ENCODE measurements at places on chromosomes 4 and X.

DNA sequence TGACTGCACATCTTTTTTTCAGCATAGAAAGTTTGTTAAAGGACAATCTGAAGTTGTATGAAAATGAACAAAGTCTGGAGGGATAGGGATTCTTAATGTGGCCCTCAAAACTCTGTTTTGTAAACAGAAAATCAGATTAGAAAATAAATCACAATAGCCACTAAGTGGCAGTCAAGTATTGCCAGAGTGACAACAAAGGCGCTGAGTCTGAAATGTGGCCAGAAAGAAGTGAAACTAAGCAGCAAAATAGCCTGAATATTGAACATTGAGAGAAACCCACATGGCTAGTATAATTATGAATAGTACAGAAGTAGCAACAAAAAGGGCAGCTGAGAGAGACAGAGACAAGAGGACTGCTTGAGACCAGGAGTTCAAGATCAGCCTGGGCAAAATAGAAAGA lies 81.1 kb upstream of the CT45A1 start:
- no peak for DNase-seq

DNA sequence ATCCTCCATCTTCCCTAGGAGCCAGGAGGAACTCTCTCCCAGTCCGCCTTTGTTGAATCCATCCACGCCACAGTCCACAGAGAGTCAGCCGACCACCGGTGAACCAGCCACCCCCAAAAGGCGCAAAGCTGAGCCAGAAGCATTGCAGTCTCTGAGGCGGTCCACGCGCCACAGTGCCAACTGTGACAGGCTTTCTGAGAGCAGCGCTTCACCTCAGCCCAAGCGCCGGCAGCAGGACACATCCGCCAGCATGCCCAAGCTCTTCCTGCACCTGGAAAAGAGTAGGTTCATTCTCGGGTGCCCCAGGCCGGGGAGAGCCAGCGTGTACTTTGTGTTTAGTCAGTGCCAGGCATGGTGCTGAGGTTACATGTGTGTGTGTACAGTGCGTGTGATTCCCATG lies 7.4 kb downstream of the MSL3 start:
- DNase-seq = no peak

GRCh38 chr4:40255393-40256281 lies 58.8 kb downstream of the RHOH start:
- peak; percentile 95 for DNase-seq

DNA sequence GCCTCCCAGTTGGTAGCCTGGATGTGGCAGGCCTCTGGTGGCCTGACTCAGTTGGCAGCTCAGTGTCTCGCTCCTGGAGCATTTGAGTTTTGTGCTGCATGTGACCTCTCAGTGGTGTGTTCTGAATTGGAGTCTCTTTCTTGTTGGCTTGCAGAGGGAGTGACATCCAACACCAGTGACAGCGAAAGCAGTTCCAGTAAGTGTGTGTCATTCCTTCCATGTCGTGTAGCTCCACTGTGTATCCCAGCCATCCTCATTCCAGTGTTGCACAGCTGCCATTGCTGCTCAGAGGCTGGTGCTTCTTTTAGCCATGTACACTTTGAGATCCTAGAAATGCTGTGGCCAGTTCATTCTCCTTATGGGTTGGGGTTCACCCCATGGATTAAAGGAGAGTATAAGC lies 52.4 kb downstream of the DLG3 start:
- DNase-seq = no peak

GRCh38 chr4:157787618-157788017 lies 385.2 kb downstream of the GASK1B start:
- DNase-seq = peak; percentile 68

GRCh38 chr4:20091781-20092180 lies 159.9 kb upstream of the SLIT2 start:
- no peak for DNase-seq

- peak; percentile 82 for DNase-seq
These were observed 15.0 kb upstream of the STS start for GRCh38 chrX:7132335-7133049.

DNA sequence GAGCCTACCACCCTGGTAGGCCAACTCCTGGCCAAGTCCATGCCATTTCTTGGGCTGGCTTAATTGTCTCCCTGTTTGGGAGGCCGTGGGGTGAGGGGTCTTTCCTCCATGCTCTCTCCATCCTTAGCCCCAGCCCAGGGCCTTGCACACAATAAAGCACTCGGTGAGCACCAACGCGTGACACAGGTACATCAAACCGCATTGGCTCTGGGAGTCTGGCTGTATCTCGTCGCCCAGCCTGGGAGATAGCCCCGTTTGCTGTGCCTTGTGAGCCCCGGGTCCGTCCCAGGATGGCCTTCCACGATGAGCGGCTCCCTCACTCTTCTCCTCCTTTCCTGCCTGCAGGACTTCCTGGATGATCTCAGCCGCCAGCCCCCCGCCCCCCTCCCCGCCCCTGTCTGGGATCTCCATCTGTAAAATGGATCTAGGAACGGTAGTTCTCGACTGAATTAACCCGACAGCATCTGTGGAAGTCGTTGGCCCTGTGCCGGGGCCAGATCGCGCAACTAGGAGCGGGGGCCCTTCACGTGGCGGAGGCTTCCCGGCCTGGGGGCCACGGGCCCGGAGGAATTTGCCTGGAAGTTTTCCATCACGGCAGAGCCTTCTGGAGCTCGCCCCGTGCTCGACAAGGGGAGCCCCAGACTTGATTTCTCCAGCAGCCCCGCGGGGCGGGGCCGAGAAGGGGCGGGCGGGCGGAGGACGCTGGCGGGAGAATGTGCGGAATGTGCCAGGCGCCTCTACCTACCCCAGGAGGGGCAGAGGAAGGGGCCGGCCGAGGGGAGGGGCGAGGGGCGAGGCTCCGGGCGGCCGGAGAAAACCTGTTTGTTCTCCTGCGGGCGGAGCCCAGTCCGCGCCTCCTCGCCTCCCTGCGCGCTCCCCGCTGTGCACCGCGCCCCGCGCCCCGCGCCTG lies at the start of gene ZNF185:
ZNF185 (plus strand) TSS at position 846 of the 910 bp plus-strand sequence. CDS start 16,423 bp downstream, outside the sequence.
- DNase-seq = peak; percentile 45

GRCh38 chr4:186236126-186236525 lies 8.8 kb downstream of the KLKB1 start:
- no peak for DNase-seq

DNA sequence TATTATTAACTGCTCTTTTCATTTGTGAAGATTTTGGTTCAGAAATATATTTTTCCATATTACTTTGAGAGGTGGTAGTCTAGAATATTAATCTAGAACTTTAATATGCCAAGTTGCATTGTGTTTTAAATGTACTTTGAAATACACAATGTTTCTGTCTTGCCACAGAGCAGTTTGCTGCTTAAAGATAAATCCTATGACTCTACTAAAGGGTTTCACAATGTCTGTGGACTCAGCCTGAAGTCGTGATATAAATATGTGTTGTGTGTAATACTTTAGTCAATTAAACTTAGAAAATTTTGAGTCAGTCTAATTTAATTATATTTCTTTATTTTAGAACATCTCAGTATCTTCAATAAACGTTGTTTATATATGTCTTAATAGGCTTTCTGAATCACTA lies 1771.7 kb upstream of the PCDH7 start:
- no peak for DNase-seq

GRCh38 chr4:157824021-157824420 lies 348.8 kb downstream of the GASK1B start:
- DNase-seq = no peak

DNA sequence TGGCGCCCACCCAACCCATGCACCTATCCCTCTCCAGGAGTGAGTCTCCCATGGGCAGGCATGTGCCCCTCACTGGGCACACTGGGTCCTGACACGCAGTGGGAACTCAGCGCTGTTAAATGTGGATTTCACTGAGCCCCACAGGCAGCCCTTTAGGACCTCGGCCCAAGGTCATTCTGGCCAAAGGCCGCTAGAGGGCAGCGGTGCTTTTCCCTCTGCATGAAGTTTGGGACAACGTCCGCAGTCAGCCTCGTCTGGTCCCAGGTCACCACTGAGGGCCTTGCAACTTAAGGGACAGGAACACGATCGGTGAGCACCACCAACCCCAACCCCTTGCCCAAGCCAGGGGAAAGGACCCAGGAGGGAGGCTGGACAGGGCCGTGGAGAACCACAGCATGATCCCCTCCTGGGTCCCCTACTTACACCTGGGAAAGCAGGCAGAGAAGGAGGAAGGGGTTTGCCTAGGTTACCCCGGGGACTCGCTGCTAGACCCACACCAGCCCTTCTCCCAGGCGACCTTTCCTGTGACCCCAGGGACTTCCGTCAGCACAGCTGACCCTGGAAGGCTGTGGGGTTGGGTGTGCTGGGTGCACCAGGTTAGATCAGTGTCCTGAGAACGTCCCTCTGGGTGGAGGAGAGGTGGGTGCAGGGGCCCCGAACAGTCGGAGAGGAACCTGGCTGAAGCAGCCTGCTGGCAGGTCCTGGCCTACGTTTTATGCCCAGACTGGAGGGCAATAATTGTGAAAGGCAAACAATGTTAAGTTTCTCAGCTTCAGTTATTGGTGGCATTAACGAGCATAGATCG lies 24.0 kb downstream of the CYTL1 start:
- DNase-seq = peak; percentile 73

- no peak for DNase-seq
These were observed 69.3 kb downstream of the BMP2K start for GRCh38 chr4:78845472-78845871.

DNA sequence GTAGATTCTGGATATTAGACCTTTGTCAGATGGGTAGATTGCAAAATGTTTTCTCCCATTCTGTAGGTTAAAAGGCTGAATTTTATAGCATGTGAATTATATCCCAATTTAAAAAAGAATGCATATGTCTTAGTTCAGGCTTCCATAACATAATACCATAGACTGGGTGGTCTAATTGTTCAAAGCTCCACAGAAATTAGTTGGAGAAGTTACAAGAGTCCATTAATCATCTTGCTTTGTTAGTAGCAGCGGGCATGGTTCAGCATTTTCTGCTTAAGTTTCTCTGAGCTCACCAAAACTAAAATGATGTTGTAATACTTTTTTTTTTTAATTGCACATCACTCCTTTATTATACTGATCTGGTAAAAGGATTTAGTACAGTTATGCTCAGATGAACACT lies 1.8 kb downstream of the PGAM4 start:
- DNase-seq = no peak

GRCh38 chrX:3141031-3141430 lies 99.8 kb downstream of the ARSF start:
- DNase-seq = no peak

- DNase-seq = peak; percentile 68
These were observed 420.9 kb upstream of the INTU start for GRCh38 chr4:127211650-127212560.

DNA sequence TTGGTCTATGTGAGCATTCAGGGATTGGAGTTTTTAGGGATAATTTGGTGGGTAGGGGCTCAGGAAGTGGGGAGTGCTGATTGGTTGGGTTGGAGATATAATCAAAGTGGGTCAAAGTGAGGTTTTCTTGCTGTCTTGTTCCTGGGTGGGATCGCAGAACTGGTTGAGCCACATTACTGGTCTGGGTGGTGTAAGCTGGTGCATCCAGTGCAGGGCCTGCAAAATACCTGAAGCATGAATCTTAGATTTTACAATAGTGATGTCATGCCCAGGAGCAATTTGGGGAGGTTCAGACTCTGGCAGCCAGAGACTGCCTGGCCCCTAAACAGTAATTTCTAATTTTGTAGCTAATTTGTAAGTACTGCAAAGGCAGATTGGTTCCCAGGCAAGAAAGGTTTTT lies 665.6 kb upstream of the PRKX start:
- DNase-seq = no peak

- DNase-seq = no peak
These were observed 4.8 kb downstream of the ANXA10 start for GRCh38 chr4:168097161-168097560.

DNA sequence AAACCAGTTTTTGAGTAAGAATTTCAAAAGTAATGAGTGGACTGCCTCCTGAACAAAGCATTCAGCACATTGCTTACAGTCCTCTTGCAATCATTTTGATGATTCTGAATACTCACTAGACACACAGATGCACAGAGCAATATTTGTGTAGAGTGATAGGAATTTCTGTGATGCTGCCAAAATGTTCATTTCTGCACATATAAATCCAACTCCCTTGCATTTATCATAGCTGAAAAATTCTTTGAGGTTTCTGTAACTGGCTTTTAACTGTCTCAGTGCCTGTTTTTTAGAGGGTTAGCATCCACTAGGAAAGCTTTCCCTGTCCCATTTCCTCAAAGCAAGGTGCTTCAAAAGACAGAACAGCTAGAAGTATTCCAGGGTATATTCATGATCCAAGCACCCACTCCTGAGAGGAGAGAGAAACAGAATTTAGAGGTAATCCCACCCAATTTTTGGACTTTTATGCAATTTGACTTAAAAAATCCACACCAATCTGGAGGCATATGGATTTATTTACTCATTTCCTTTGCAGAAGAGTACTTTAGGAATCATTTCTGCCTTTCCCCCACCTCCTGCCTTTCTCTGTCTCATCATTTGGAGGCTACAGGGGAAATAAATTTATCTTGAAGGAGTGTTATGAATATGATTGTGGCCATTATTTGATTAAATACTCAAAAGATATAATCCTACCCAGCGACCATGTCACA lies 234.5 kb upstream of the SLIT2 start:
- DNase-seq = peak; percentile 90

- no peak for DNase-seq
These were observed 99.6 kb upstream of the PTCHD1 start for GRCh38 chrX:23235051-23235450.

GRCh38 chr4:54225598-54226403 lies 3.3 kb upstream of the PDGFRA start:
- DNase-seq = peak; percentile 30

DNA sequence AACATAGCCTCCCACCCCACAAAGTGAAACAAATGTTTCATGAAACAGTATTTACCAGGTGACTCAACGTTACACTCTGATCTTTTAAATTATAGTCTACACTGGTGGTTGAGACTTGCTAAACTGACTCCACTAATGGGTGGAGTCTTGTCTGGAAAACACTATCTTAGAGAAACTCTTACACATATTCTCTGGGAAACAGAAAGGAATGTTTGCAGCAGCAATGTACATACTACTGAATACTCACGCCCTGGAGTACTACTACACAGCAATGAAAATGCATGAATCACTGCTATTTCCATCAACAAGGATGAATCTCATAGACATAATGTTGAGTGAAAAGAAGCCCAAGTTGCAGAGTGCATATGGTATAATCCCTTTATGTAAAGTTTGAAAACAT lies 208.5 kb upstream of the IGFBP7 start:
- DNase-seq = peak; percentile 37

- DNase-seq = no peak
These were observed 221.9 kb downstream of the LHFPL1 start for GRCh38 chrX:112457788-112458187.

DNA sequence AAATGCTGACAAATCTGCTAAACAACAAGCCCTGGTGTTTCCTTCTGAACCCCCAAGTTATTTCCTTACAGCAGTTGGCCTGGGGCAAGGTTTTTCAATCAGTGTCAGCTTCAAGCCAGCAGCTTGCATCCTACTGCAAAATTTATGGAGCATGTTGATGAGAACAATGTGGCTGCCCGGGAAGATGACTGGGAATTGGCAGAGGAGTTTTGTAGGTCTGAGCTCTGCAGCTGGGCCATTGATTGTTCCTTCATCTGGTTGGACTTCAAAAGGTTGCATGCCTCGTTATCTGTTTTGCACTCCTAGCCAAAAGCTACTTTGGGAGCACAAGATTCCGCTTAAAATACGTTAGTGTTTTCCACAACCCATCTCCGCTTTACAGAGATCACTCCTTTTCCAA lies 1030.3 kb upstream of the LCORL start:
- no peak for DNase-seq

- DNase-seq = no peak
These were observed 510.1 kb downstream of the GALNTL6 start for GRCh38 chr4:172323288-172323687.
